ENCODE measurements at places on chromosomes 2 and 18. TPM values are rescaled to one million over a fixed set of nuclear protein-coding genes. Genes with fewer than 3 reads are reported as not detected.

GRCh38 chr2:143505542-143505941 lies 376.3 kb downstream of the ARHGAP15 start:
- no peaks in the 10 kb centered on the region for H3K27me3 ChIP-seq
- DNase-seq, result no peak
- no peaks in the 10 kb centered on the region for H3K4me1 ChIP-seq
- no peaks in the 10 kb centered on the region for H3K36me3 ChIP-seq
- no peak overlapping the region for H3K27ac ChIP-seq

- DNase-seq, result no peak
- H3K27me3 ChIP-seq, result no peaks in the 10 kb centered on the region
- no peak overlapping the region for H3K27ac ChIP-seq
- peaks cover 4% of the 10 kb centered on the region for H3K4me1 ChIP-seq
- H3K4me3 ChIP-seq, result no peak overlapping the region
Measured at GRCh38 chr18:765764-766549, 46.1 kb downstream of the YES1 start.

GRCh38 chr2:48127612-48128191 lies 221.4 kb upstream of the FBXO11 start:
- DNase-seq, result no peak
- no peaks in the 10 kb centered on the region for H3K27me3 ChIP-seq
- H3K4me3 ChIP-seq, result no peak overlapping the region
- H3K36me3 ChIP-seq, result no peaks in the 10 kb centered on the region
- no peaks in the 10 kb centered on the region for H3K4me1 ChIP-seq

GRCh38 chr18:3148930-3149535 lies 70.7 kb downstream of the MYOM1 start:
- DNase-seq, result no peak
- H3K4me3 ChIP-seq, result no peak overlapping the region
- H3K36me3 ChIP-seq, result no peaks in the 10 kb centered on the region

DNA sequence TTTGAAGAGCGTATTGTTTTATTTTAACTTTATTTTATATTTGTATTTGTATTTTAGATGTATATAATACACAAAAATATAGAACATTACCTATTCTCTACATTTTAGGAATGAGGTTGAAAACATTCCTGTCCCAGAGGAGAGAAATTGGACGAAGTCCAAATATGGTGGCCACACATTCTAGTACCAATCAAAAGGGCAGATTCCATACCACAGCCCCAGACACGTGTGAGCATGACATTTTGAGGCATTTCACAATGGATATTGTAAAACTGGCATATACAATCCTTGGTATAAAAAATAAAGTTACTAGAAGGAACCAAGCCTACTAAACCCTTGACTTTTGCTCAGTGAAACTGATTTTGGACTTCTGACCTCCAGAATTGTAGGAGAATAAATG lies 50.6 kb downstream of the C2orf76 start:
- no peaks in the 10 kb centered on the region for H3K36me3 ChIP-seq
- no peak for DNase-seq
- H3K27me3 ChIP-seq, result no peaks in the 10 kb centered on the region
- H3K27ac ChIP-seq, result no peak overlapping the region
- no peaks in the 10 kb centered on the region for H3K4me1 ChIP-seq
- no peak overlapping the region for H3K4me3 ChIP-seq

The SP140 gene
- not detected for total RNA-seq

The EMILIN1 gene
- total RNA-seq, result 211 TPM

The CCBE1 gene
- 1.5 TPM for total RNA-seq

The ABCB11 gene
- 0.29 TPM for total RNA-seq

The TYMS gene
- 4.8 TPM for total RNA-seq

The SCYGR4 gene
- not detected for total RNA-seq

All from uterus (tissue), 4 donors.